ENCODE measurements at places on chromosomes 3 and 15.

GRCh38 chr3:31980530-31981205 is 394 bp downstream of the OSBPL10 start:
- DNase-seq: peak; percentile 27

DNA sequence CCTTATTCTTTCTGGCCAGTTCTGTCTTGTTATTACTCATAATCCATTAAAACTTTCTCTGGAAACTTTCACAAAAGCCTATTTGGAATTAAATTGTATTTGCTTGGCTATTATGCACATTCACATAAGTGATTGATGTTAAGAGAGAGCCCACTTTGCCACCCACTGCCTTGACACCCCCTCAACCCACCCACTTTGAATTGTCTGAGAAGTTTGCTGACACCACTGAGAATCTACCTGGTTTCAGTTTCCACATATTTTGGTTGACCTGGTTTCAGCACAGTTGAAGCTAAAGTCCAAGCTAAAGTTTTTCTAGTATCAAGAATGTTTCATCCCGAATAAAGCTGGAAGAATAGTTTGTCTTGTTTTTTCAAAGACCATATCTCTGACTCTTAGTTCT is 70.9 kb downstream of the ARMC8 start:
- no peak for DNase-seq

DNA sequence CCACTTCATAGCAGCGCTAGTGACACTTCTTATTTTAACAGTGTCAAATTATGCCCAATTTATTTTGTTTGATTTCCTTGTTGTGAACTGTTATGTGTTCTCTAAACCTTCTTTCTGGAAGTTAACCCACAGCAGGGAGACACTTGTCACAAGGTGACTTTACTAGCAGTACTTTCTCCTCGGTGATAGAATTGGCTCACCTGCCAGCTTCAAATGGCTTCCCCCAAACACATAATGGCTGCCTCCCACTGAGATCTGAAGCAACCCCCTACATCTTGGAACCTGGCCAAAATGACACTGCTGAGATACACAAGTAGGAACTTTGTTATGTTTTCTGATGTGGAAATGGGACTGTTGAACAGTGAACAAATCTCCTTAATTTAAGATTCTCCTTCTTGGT is 238.8 kb upstream of the DPH6 start:
- DNase-seq: peak; percentile 11

DNA sequence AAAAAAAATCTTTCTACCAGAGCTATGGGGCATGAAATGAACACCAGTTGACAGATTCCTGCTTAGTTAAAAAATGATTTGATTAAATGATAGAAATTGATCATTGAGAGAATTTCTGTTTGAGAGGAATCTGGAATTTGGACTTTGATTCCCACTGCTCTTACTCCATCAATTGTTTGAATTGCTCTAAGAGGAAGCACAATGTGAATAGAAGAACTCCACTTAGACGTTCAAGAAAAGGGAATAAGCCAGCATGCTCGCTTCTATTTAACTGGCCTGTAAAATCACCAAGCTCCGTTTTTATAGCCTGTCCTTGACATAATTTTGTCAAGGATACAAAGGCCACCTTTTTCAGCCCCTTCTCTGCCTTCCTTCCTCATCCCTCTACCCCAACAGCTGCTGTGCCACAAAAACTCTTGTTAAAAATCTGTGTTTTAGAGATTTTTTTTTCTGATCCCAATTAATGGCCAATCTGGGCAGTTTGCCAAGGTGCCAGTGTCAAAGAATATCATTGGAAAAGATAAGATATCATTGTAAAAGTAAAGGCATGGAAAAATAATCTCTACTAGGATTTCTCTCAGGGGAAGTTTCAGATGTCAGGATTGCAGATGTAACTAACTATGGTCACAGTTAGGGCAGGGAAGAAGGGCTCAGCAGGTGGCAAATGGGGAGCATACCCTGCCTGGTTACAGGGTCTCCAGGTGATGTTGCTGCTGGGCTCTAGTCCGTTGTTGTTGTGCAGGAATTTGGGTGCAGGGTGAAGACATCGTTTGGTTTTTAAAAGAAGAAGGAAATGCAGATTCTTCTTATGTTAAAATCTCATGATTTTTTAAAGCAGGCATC is 301.8 kb upstream of the PDZRN3 start:
- no peak for DNase-seq

GRCh38 chr3:46731795-46732194 is 14.1 kb upstream of the PRSS50 start:
- DNase-seq: no peak

- DNase-seq: peak; percentile 30
Observed at GRCh38 chr3:107752202-107752990, 229.6 kb downstream of the BBX start.

DNA sequence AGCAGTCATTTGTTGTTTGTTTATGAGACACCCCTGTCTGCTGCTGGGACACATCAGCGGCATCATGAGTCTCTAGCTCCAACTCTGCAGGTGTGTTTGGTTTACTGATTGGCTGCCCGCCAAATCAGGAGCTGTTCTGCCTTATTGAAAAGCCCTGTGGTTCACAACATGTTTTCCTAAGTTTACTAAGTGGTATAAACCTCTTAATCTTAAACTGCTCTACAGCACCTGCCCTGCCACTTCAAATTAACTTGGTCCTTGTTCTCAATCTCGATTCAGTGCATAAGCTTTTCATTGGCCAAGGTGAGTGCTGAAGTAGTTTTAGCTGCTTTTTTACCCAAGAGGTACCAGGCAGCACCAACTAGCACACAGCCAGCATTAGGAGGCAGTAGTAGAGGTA is 77.8 kb upstream of the WDR72 start:
- DNase-seq: no peak

DNA sequence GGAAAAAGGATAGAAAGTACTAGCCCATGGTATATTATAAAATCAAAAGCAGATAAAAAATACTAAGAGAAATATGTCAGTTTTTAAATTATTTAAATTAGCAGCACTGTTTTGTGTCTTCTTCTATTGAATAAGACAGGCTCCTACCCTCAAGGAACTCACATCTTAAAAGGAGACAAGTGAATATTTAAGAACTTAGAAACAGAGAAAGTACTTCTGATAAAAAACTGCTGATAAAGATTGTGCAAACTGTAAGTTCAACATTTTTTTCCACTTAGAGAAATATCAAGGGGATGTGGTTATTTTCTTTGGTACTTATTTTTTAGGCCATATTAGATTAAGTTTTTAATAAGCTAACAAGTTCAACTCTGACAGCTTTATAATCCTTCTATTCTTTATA is 3.0 kb upstream of the ANKRD28 start:
- DNase-seq: no peak

DNA sequence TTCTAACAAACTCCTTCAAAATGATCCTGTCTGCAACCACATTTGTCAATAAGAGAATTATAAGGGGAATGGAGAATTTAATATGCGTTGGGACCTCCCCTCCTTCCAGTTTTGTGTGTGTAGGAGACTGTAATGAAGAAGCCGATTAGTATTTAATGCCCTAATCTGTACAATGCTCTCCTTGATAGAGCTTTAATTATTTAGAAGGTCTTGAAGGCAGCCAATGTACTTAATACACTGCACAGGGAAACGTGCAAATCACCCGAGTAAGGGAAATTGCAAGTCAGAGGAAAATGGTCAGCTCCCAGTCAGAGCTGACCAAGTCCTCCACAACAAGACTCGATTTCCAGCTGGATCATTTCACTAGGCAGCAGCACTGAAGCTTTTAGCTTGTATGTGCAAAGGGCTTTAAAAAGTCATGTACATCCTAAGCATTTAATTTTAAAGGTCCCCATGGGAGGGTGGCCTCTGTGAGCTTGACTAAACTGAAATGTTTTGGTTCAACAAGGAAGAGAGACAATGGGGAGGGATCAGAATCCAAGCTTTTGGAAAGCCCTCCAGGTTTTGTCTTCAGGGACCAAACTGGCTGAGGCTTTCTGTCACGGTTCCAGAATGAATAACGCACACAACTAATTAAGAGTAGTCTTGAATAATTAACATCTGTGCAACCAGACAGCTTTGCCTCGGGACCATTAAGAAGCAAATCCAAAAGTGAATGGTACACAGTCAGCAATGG is 159.8 kb upstream of the MITF start:
- peak; percentile 51 for DNase-seq

DNA sequence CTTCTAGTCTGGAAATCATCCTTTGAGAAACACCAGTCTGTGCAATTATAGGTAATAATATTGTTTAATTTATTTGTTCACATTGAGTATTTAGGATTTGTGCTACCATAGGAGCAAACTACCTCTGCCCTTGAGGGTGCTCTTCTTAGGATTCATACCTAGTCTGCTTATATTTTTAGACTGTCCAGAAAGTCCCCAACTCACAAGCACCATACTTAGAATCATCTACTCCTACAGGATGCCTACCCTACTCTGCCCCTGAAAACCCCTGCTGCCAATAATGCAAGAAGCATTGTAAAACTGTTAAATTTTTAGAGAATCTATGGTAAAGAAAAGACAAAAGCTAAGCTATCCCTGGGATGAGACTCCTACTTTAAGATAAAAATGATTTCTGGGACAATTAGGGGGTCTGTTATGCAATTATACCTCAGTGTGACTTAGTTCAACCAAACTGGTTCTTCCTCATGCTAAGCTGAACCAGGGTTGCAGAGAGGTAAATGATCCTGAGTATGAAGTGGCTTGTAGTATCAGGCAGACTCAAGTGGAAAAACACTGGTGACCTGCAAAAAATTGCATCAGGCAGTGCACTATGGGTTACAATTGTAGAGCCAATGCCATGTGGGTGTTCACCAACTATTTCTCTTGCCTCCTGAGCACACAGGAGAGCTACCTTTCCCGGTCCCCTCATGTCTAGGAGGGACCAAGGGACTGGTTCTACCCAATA is 133.3 kb downstream of the TNIK start:
- DNase-seq: no peak

DNA sequence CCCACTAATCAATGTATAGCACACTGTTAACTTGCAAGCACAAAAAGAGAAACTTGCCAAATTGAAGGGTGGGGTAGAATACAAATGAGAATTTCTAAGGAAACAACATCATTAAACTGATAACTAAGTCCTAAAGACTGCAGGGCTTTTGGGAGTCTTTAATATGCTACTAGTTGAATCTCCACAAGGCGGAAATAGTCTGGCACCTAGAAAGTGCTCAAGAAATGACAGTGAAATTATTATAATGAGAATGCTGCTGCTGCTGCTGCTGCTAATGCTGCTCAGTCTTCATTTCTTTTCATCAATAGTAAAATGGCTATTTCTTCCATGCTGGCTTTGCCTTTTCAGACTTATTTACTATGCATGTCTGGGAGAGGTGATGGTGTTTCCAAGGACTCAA is 91.8 kb downstream of the BTD start:
- no peak for DNase-seq

DNA sequence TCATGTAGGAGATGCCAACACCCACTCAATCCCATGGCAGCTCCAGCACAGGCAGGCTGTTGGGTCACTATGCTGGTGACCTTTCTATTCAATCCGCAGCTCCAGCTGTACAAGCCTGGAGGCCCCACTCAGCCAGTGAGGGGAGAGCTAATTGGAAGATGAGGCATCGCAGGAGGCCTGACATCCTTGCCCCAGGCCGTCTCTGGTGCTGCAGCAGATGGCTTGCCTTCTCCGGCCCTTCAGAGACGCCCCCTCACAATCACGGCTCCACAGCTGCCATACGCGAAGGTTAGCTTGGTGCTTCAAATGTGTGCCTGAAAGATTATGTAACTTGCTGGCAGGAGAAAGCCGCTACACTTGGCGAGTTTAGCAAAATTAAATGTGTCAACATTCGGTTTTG is 104.2 kb upstream of the CLSTN2 start:
- DNase-seq: no peak

DNA sequence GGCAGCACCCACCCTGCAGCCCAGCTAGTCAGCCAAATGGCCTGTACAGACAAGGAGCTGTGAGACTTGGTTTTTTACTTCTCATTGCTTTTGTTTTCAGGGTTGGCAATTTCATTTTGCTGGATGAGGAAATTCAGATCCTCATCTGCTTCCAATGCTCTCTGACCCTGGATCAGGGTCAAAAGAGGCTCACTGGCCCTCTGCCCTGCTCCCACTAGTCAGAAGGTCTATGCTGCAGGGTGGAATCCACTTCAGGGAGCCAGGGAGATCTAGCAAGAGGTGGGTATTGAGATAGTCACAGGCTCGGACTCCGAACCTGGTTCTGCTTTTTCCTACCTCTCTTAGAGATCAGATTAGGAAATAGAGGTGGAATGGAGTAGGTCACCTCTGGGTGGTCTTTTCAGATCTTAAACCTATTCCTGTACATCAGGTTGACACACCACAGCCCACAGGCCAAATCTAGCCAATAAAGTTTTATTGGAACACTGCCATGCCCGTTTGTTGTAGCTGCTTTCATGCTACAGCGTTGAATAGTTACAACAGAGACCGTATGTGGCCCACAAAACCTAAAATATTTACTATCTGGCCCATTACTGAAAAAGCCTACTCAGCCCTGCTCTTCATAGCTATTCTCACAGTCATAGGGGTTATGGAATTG is 26.4 kb upstream of the GLCE start:
- DNase-seq: no peak
